AG09309 (cell line): ENCODE measurements at places on chromosomes 12 and 14.

- DNase-seq = no peak
These were observed 612.0 kb downstream of the VRK1 start for GRCh38 chr14:97408937-97409815.

DNA sequence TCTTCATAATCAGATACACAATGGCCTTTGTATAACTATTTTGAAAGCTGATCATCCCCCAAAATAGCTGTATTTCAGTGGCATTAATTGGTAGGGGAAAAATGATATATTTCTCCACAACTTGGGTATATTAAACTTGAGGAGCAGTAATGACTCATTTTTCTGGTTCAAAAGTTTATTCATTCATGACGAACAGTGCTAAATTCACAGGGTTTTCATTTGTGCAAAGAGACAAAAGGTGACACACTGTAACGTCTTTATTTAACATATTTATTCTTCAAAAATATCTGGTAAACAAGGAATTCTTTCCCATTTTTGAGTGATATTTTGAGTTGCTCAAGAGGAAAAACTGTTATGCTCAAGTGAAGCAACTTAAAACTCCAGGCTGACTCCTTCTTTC is 415.5 kb upstream of the SOX5 start:
- DNase-seq = no peak

DNA sequence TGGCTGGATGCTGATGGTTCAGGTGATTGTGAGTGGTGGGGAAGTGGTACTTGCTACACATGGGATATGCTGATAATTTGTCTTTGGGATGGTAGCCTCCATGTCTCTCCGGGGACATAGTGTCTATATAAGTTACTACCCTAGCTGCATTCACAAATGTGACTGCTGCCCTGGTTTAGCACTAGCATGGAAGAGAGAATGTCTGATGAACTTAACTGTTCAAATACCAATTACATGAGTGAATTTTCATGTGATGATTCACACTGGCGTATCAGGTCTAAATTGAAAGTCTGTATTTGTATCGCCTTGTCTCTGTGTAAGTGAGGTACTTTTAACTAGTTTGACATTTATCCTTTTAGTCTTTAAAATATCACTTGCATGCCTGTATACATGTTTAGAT is 34.4 kb downstream of the ATF7IP start:
- no peak for DNase-seq

GRCh38 chr12:100214518-100214917 is 13.9 kb downstream of the ACTR6 start:
- no peak for DNase-seq

GRCh38 chr12:68040450-68041075 is 51.3 kb downstream of the IFNG-AS1 start:
- peak; percentile 39 for DNase-seq

- no peak for DNase-seq
These were observed 12.8 kb upstream of the BEGAIN start for GRCh38 chr14:100599981-100600380.

DNA sequence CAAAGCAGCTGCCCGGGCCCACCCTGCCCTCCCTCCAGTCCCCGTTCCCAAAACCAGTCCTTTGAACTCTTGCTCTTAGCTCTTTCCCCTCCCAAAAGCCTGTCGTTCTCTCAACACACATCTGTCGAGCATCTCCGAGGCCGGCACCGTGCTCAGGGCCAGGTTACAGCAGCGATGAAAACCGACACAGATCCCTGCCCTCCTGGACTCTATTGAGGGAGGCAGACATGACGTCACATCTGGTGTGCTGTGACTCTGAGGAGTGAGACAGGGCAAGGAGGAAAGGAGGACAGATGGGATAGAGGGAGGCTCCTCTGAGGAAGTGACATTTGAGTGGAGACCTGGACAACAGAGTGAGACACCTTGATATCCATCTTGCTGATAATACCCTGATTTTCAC is 34.6 kb upstream of the PWP1 start:
- DNase-seq = no peak

DNA sequence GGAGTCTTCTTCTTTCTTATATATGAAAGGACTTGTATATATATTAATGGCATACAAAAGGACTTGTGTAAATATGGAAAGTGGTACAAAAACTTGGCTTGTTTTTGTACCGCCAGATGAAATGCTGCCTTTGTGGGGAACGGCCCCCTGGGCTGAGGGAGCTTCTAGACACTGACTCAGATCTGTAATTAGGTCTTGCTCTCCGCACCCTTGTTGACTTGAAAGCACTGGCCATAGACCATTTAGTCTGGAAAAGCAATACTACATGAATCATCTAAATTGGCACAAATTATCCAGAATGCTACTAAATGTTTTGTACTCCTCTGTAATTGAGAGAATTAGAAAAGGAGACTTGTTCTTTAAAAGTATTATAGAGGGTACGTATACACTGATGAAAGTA is 399.9 kb upstream of the RGS6 start:
- DNase-seq = peak; percentile 46

- peak; percentile 68 for DNase-seq
These were observed 13.0 kb upstream of the TMED2 start for GRCh38 chr12:123571343-123571813.

GRCh38 chr12:90515199-90516175 is 439.5 kb downstream of the CCER1 start:
- peak; percentile 14 for DNase-seq

DNA sequence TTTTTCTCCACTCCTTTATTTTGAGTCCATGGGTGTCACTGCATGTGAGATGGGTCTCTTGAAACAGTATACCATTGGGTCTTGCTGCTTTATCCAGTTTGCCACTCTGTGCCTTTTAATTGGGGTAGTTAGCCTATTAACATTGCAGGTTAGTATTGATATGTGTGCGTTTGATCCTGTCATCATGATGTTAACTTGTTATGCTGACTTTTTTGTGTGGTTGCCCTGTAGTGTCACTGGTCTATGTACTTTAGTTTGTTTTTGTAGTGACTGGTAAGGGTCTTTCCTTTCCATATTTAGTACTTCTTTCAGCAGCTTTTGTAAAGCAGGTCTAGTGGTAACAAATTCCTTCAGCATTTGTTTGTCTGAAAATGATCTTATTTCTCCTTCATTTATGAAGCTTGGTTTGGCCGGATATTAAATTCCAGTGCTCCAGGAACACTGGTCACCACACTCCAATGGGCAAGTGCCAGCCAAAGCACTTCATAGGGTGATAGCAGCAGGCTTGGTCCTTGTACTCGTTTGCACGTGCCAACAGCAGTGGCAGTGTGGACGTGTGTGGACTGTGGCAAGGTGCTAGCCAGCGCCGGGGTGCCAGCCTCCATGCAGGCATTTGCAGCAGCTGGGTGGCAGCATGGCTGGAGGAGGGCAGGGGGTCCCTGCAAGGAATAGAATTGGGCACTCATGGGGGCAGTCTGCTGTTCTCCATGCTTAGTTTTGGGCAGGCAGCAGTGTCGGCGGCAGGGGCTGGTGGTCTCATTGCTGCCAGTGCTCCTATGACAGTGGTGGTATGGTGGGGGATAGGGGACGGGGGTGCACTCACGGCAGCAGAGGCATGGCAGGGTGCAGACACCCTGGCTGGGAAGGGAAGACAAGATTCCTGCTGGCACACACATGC is 53.5 kb downstream of the FRS2 start:
- DNase-seq = no peak

- DNase-seq = no peak
These were observed 847 bp downstream of the MMP14 start for GRCh38 chr14:22837114-22837749.

- DNase-seq = no peak
These were observed 43.0 kb downstream of the EVL start for GRCh38 chr14:100108042-100108825.

DNA sequence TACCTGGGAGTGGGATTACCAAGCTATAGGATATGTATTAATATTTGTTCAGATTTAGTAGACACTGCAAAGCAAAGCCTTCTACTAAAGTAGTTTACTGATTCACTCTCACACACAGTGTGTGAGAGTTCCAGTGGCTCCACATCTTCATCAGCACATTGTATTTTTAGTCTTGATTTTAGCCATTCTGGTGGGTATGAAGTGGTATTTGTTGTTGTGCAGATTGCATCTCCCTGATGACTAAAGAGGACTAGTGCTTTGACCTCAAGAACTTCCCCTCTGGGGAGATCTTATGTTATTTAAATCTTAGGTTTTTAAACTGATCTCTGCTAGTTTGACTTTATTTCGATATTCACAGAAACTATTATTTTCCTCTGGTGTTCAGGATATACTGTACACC is 479.7 kb upstream of the RGS6 start:
- DNase-seq = no peak

DNA sequence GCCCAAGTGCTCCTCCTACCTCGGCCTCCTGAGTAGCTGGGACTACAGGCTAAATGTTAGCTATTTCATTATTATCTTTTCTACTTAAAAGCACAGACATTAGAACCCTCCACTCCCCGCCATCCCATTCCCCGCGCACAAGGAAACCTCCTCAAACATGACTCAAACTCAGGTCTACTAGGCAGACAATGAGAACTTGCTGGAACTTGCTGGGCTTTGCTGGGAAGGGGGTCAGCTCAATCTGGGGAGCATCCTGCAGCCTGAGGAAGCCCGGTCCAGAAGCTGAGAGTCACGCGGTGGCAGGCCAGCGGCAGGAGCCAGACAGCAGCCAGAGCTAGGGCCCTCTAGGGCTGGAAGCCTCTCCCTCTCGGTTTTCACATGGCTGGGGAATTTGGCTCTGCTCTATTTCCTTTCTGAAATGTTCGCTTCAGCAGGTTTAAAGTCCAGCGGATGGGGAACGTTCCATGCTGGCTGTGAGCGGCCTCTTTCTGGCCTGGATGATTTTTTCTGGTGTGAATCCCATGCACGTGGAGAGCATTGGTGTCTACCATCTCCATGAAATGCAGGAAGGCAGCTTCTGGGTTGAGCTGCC is 68.5 kb downstream of the SLC6A12 start:
- DNase-seq = no peak

DNA sequence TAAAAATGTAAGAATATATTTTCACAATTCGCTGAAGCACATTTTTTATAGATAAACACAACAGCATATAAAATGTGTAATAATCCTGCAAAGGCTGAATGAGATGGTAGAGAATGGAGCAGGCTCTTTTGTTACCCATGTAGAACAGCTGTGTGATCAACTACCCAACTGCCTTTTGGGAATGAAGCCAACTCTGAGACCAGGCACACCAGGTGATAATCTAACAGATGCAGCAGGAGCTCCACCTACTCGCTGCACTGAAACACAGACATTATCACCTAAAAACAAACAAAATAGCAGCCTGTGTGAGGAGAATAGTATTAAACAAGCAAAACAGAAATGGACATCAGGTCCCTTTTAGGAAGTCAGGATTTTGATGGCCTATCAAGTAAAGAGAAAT is 183.3 kb downstream of the CCDC59 start:
- DNase-seq = no peak

GRCh38 chr12:111361717-111362576 is 6.9 kb downstream of the PHETA1 start:
- no peak for DNase-seq

DNA sequence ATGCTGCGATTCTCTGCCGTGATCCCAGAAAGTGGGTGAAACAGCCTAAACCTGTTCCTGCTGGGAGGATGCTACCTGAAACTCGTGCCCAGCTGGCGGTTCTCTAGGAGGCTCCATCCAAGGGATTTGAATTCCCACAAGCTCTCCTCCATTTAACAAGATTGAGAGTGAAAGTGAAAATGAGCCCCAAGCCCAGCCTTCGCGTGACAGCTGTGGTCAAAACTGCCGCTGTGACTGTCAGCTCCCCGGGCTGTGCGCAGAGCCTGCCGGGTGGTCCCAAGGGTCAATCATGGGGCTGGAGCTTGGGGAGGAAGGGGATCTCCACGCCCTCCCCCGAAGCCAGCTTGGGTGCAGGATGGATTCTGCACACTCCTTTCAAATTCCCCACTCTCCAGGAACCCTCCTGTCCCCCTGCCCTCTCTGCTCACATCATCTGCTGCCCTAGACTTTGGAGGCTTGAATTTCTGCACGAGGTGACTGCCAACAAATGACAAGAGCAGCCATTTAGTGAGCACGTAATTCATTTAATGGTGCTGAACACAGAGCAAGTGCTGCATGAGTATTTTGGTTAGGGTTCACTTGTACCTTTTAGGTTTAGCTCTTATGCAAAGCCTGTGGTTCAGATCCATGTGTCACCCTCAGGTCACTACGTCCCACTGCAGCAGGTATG is 5.3 kb downstream of the ASB2 start:
- DNase-seq = no peak

- no peak for DNase-seq
These were observed 293.2 kb downstream of the FOXN3 start for GRCh38 chr14:89123851-89124250.

DNA sequence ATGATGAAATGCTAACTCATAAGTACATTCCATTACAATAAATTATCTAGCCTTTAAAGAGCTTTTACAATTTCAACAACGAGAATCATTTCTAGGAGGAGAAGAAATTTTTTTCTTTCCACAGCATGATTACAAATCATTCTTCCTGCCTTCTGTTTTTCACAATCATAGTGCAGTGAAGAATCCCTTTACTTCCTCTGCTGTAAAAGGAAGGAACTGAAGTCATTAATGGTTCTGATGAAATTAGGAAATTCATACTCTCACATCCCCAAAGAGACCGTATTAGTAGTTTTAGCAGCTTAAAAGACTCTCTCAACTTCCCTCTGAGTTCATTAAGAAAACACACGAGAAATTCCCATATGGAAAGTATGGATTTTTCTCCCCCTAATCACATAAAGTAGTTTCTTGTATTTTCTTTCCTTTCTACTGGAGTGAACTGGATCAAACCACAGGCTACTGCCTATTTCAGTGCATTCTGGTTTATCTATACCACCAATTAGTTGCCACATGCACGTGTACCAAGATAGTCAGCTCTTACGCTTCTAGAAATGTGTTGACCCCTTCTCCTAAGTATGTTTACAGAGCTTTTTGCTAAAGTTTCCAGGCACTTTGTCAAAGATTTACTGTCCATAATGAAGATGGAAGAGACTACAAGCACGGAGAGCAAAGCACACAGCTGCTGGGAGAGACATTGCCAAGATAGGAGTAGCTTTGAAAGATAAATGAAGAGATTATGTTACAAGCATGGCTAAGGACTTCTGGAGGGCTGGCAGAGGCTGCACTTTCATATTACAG is 58.9 kb upstream of the KITLG start:
- peak; percentile 43 for DNase-seq

DNA sequence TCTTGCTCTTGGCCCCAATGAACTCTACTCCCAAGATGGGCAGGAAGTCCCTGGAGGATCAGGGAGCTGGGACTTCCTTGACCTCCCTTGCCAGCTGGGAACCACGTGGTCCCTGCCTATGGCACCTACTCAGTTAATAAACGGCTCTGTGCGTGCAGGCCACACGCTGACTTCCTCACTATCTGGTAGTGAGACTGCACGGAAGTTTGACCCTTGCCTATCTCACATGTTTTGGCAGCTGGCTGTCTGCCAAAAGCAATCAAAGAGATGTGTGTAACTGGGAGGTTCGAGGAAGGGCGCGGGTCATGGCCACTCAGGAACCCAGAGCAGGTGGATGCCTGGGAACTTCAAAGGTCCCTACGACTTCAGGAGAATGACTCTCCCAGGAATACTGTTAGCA is 57.9 kb downstream of the RFLNA start:
- no peak for DNase-seq
